ENCODE measurements at places on chromosomes 11 and 22. TPM values are rescaled to one million over a fixed set of nuclear protein-coding genes. Genes with fewer than 3 reads are reported as not detected.

DNA sequence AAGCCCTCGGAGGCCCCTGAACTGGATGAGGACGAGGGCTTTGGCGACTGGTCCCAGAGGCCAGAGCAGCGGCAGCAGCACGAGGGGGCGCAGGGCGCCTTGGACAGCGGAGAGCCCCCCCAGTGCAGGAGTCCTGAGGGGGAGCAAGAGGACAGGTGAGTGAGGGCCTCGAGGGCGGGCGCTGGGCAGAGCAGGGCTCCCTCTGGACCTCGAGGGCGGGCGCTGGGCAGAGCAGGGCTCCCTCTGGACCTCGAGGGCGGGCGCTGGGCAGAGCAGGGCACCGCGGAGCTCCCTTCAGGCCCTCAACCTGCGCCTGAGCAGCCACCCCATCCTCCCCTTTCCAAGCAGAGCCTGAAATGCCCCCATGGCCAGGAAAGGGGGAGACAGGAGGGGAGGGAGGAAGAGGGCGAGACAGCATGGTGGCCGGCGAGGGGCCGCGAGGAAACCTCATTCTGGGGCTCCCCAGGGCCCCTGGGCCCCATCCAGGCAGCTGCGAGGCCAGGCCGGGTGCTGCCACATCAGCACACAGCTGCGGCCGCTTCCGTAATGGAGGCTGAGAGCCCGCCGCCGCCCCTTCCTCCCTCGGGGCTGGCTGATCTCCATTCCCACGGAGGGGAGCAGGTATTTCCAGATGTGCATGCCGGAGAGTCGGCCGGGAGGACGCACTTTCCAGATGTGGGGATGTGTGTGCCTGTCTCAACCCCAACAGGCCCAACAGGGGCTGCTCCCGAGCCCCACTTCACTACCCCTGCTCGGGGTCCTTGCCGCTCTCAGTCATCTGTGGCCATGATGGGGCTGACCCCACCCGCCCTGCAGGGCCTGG is 10.0 kb downstream of the PRR33 start:
- no peak for DNase-seq

The HTR3B gene
- not detected for total RNA-seq

DNA sequence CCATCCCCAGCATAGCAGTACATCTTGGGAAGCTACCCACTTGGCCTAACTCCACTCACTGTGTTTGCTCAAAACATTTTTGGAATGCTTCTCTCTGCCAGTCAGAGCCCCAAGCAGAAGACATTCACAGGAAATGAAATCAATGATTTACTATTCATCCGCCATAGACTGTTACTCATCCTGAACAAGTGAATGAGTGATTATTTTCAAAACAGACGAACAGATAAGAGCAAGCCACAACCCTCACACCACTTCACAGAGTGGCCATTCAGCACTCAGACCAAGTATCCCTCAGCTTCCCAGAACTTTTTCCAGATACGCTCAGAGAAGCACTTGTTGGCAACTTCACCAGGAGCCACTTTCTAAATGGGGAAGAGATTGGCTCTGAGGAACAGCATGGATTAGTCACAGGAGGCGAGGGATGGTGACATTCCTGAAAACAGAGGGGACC is 13.0 kb upstream of the UBASH3B start:
- peak; percentile 23 for DNase-seq

GRCh38 chr11:84260862-84261261 is 974.7 kb upstream of the CCDC90B start:
- no peak for DNase-seq

The TSPO gene
- 682 TPM for total RNA-seq

DNA sequence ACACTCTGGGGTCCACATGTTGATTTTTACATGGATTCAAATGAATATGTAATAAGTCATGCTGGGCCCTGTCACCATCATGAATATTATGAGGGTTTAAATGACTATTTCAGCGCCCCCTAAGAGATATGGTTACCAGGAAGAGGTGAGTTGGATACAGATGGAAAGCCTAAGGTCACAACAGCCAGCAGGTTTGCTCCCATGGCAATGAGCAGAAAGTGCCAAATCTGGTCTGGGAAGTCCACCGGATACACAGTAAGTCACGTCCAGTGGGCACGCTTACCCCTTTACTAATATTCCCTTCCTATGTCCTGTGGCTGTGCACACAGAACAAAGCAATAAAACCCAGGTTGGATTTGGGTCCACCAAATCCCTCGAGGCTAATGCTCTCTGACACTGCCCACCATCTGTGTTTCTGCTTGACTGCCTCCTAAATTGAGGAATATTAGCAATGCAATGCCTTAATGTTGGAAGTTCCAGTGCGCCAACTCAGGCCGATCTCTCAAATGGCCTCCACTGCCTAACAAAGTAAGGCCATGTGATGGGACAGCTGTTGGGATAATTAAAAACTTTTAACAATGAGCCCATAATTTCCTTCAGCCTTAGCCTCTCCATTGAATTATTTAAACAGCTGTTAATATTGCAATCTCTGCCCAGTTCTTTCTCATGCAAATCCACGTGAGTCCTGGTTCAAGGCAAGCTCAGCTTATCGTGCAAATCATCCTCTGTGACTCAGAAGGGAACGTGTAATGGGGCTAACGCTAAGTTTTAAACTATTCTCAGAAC is 97.6 kb downstream of the SLC1A2 start:
- no peak for DNase-seq

DNA sequence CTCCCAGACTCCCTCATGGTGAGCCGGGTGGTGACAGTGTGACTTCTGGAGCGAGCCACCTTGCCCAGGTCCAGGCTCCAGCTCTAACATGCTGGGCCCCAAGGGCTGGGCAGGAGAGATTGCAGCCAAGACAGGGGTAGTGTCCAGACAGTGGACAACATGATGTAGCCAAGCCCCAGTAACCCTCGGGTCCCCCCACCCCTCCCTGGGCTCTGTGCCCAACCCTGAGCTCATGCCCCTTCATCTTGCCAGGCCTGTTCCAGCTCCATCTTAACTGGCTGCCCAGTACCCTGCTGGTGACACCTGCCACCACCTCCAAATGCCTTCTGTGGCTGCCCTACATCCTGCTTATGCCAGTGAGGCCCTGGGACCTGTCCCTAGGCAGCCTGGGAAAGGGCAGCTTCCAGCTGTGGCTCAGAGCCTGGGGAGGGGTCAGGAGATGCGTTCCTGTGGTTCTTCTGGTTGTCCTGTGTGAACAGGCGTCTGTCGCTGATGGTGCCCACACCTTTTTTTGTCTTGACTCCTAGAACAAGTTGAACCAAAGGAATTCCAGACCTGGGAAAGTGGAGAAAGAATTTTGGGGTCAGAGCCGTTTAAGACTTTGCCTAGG is 12.5 kb upstream of the SYT12 start:
- no peak for DNase-seq

DNA sequence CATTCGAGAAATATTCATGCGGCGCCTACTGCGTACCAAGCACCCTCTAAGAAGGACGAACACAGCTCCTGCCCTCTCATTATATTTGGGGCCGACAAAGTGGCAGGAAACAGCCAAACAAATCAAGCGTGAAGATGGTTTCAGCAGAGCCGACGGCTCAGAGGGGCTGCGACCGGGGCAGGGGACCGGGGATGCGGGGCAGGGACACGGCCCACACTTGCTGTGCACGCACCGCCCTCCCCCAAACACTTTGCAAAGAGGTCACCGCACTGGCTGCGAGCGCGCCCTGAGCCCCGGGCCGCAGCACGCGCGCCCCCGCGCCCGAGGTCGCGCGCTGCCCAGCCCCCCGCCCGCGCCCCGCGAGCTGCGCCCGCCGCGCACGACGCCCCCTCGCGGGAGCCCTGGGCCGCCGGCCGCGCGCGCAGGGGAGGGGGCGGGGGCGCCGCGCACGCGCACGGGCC is 255 bp upstream of the SYNGR1 start:
- no peak for DNase-seq

The TMPRSS5 gene
- 0.19 TPM for total RNA-seq

The HINFP gene
- 13.0 TPM for total RNA-seq

GRCh38 chr11:66547662-66548009 is 933 bp downstream of the ACTN3 start:
- no peak for DNase-seq

The TRIM68 gene
- 21.0 TPM for total RNA-seq

DNA sequence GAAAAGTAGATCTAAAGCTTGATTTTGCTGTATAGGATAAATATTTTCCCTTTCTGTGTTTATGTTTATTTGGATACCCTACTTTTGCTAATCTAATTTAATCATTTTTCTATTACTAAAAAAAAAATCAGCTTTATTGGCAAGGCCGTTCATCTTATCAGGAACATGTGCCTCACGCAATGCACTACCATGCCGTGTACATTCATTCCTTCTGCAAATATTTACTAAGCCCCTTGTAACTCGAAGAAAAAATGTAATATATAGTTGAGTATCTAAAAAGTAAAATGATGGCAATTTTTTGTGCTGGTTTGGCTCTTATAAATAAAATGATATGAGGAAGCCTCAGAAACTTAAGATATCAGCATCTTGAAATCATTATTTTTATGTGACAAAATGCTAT is 8.9 kb downstream of the UVRAG start:
- no peak for DNase-seq

The TRPC6 gene
- total RNA-seq, result 1.2 TPM

The SLC25A18 gene
- total RNA-seq, result not detected

DNA sequence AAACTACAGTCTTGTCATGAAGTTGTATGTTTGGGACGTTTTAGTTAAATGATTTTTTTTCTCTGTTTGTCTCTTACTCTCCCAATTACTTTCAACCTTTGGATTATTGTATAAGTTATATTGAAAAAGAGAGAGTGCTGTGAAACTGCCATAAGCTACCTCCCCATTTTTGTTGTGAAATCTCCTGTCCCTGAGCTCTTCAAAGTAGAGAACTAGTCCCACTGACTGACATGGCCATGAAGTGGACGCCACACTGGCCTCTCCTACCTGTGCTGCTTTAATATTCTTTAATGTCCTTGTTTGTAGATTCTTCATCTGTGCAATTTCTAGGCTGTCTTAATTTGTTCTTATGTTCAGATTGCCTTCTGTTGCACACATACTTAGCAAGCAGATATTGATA is 56.3 kb downstream of the PPFIA1 start:
- DNase-seq, result no peak

- DNase-seq, result no peak
These were observed 48.1 kb upstream of the SHISAL1 start for GRCh38 chr22:44360668-44361381.

GRCh38 chr11:72391638-72392423 is 42.5 kb downstream of the CLPB start:
- no peak for DNase-seq

DNA sequence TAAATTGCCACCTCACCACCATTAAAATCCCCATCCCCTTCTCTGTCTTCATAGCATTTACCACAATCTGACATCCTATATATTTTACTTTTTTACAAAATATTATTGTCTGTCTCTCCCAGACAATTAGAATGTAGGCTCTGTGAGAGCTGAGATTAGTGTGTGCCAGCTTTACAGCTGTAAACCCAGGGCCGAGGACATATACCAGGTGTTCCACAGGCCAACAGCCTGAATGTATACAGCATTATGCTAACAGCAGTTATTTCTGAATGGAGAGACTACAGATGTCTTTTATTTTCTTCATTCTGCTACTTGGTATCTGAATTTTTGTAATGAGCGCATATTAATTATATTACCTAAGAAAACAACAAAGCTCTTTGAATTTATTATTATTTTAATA is 36.7 kb downstream of the FZD4 start:
- DNase-seq, result no peak

DNA sequence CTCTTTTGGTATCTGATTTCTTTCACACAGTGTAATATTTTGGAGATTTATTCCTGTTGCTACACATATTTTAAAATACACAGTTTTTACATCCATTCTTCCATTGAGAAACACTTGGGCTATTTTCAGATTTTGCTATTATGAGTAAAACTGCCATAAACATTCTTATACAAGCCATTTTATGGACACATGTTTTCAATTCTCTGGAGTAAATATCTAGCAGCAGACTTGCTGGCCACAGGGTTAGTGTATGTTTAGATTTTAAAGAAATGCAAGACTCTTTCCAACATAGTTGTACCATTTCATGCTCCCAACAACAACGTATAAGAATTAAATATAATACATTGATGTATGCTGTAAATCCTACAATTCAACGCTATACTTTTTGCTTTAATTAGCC is 360.8 kb upstream of the PITPNB start:
- DNase-seq, result no peak

The OR8A1 gene
- total RNA-seq, result not detected

The CASP4 gene
- total RNA-seq, result 1,759 TPM

- no peak for DNase-seq
These were observed 437.4 kb downstream of the JRKL start for GRCh38 chr11:96827164-96827563.

- no peak for DNase-seq
These were observed at the start of gene CD6 for GRCh38 chr11:60971520-60971919. Gene CD6, plus strand, starts transcription at chr11:60971680. Its CDS starts 186 bp downstream, at chr11:60971866.

- DNase-seq, result no peak
These were observed 8.0 kb upstream of the TPCN2 start for GRCh38 chr11:69040581-69041260.

GRCh38 chr11:35107861-35108260 is 31.1 kb upstream of the CD44 start:
- DNase-seq, result no peak

DNA sequence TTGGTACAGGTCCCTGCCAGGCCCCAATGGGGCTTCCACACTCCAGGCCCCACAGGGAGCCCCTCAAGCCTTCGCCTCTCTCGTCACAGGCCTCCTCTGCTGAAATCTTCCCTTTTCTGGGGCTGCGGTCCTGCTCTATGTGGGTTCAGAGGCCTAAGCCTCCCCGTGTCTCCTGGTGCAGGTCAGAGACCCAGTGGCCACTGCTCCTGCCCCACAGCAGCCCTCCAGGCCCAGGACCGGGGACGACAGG is 5.9 kb upstream of the IFITM3 start:
- DNase-seq, result no peak

GRCh38 chr11:30583476-30584280 is 2.5 kb downstream of the MPPED2 start:
- no peak for DNase-seq

The UPK3A gene
- not detected for total RNA-seq

GRCh38 chr11:2745511-2745910 is 45.7 kb upstream of the KCNQ1OT1 start:
- no peak for DNase-seq

The ALX4 gene
- not detected for total RNA-seq

The PANX2 gene
- 1.7 TPM for total RNA-seq

DNA sequence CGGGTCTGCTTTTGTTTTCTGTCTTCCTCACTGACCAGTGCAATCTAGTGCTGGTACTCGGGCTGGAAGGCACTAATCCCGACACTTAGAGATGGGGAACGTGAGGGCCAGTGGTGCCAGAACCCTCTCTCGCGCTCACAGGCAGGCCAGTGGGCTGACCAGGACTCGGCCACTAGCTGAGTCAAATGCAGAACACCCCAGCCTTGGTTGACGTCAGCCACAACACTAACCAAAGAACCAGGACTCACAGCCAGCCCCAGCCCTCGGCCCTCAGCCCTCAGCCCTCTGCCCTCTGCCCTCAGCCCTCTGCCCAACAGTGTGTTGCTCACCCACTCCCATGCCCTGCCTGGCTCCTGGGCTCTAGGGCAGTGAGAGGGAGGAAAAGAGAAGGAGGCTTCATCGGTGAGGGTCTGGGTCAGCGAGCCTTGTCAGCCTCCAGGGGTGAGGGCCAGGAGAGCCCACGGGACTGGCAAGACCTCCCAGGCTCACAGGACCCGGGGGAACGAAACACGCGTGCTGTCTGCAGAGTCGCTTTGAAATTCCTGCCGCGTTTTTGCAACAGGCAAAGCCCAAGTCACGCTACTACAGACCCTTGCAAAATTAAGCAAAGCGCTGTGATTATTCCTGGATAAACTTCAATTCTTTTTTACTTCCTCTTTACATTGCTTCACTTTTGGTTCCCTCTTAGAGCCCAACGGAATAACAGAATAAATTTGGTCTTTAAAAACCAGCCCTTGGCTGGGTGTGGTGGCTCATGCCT is 27.5 kb downstream of the KIAA0930 start:
- no peak for DNase-seq

The CNGA4 gene
- total RNA-seq, result 0.12 TPM

- no peak for DNase-seq
These were observed 334.5 kb downstream of the TTC28 start for GRCh38 chr22:28344918-28345703.

Data from glomerular endothelial cell (primary cell).